Stimulated activated CD4-positive, alpha-beta T cell treated with anti-CD3 and anti-CD28 coated beads, Interleukin-12 subunit alpha, Interleukin-12 subunit beta, amount 100 ng/mL, for 4 hours (primary cell): ENCODE measurements at places on chromosomes 2 and 18.

DNA sequence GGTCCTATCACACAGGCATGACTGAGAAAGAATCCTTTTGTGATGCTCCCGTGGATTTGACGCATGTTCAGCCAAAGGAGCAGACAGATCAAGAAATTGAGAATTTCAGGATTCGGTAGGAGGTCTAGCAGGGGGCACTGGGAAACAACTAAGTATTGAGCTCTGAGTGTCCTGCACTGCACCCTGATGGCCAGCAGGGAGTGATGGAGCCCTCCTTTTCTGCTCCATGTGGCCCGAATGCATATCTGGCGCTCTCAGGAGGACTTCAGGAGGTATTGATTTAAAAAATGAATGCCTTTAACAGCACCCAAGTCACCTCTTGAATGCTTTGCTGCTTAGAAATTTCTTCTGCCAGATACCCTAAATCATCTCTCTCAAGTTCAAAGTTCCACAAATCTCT is 58.0 kb downstream of the ZNF519 start:
- no peak for DNase-seq

DNA sequence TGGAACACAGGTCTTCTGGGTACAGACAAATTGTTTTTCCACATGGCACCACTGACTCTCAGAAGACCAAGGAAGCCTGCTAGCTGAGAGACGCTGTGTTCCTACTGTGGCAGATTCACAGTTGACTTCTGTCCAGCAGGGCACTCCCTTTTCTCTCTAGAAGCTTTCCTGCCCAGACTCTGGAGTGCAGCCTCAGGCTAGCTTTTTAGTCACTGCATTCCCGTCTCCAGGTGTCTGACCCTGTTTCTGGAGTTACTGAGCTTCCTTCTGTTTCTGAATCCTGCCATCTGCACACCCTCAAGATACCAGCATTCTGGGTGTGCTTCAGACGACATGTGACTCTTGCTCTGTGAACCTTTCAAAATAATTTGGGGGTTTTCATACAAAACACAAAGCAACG is 125.1 kb downstream of the TMEM200C start:
- DNase-seq = no peak

- DNase-seq = no peak
Measured at GRCh38 chr2:130346041-130346740, 3.5 kb downstream of the IMP4 start.

GRCh38 chr2:42567364-42567763 is 1.1 kb upstream of the MTA3 start:
- no peak for DNase-seq

DNA sequence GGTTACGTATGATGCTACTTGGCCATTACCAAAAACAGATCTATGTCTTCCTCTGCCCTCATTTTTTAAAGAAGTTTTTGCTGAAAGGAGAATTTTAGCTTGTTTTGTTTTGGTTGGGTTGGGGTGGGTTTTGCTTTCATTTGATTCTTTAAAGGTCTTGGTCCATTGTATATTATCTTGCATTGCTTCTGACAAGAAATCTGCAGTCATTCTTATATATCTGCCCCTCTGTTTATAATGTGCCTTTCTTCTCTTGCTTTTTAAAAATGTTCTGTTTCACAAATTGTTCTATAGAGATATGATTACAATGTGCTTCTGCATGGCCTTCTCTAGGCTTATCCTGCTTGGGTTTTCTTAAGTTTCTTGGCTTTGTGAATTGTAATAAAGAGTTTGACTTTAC is 660.6 kb downstream of the RNF144A start:
- no peak for DNase-seq

DNA sequence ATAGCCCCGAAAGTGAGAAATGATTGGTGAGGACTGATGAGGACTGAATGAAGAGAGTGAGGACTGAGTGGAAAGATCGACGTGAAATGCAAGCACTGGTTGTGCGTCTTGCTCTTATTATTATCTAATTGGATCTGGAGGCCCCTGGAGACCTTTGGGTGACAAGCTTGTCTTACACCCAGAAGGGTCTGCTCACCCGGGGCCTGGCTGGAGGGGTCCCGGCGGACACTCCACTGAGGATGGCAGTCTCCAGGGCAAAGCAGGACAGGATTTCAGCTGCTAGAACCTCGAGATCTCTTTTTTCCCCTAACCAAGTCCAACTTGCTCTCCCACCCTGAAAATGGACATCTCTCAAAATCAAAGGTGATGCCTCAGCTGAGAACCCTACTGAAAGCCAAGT is 160.2 kb downstream of the MYT1L start:
- DNase-seq = no peak

DNA sequence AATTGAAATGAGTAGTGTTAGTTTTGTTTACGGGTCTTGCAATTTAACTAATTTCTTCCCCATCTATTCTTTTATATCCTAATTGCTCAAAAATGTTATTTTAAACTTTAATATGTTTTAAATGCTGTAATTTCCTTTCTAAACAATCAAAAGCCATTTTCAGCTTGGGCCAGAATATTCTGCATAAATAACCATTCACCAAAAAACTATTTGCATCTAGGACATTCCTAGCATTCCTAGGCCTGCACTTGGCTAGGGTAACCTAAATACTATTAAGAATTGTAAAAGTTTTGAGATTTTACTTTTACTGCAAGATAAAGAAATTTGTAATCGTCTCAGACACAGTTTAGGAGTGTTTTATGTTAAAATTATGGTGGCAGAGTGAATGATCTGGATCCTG is 7.8 kb upstream of the ETAA1 start:
- DNase-seq = no peak

DNA sequence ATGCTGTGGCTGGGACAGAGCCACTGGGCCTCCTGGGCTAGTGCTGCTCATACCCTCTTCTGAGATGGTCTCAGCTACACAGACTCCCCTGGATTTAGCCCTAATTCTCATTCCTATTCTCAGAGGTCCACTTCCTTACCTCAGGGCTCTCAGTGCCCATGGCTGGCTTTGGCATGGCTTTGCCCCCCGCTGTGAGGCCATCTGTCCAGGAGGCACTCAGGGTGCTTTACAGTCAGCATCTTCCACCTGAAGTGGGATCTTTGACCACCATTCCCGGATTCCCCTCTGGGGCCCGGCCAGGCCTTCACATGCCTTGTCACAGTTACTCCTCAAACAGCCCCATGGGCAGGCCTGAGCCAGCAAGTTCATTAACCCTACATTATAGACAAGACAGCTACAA is 161.8 kb downstream of the CELF4 start:
- no peak for DNase-seq

- DNase-seq = no peak
Measured at GRCh38 chr2:160397530-160397865, 96.1 kb downstream of the RBMS1 start.

- DNase-seq = no peak
Measured at GRCh38 chr18:58780045-58780444, 84.6 kb upstream of the ZNF532 start.

DNA sequence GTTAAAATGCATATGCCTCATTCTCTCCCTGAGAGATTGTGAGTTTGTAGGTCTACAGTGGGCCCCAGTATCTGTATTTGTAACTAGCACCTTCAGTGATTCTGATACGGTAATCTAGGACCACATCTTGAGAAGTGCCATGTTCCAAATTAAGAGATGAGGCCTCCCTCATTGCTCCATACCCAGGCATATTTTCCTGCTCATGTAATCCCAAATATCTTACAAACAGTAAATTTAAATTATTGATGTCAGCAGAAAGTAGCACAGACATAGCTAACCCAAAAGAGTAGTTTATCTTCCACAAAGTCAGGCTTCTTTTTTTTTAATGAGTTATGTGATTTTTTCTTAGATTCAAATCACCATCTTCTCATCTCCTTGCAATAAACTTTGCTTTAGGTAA is 263.8 kb downstream of the SETBP1 start:
- DNase-seq = no peak

DNA sequence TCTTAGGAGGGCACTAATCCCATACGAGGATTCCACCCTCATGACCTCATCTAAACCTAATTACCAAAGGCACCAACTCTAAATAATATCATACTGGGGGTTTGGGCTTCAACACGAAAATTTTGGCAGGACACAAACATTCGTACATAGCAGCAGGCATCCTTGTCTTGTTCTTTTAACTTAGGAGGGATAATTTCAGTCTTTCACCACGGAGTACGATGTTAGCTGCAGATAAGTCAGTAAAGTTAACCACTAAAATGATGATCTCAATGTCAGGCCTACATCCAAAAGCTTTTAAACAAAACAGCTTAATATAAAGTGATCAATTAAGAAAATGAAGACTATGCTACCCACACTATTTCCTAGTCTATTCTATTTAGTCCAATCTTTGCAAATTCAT is 74.9 kb downstream of the ID2 start:
- DNase-seq = no peak

- DNase-seq = no peak
Measured at GRCh38 chr2:134576478-134576877, 142.3 kb downstream of the TMEM163 start.

- peak; percentile 93 for DNase-seq
Measured at GRCh38 chr2:96507957-96508520, 2.9 kb upstream of the NEURL3 start.

- no peak for DNase-seq
Measured at GRCh38 chr2:148132412-148132811, 111.5 kb downstream of the MBD5 start.

DNA sequence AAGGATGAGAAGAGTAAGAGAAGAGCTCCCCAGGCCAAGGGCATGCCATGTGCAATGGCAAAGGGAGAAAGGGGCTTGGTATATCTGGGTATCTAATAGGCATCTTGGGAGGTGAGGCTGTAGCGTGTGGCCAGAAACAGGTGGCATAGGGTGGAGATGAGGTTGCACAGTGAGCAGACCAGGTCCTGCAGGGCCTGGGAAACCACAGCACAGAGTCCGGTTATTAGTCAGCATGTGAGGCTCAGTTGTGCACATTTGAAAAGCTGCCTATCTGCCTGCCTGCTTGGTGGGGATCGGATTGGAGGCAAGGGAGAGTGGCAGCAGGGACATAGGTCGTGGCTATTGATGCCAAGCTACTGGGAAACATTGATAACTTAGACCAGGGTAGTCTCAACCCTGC is 190.6 kb downstream of the TPGS2 start:
- no peak for DNase-seq

- no peak for DNase-seq
Measured at GRCh38 chr2:100704711-100705110, 115.2 kb upstream of the NPAS2 start.

DNA sequence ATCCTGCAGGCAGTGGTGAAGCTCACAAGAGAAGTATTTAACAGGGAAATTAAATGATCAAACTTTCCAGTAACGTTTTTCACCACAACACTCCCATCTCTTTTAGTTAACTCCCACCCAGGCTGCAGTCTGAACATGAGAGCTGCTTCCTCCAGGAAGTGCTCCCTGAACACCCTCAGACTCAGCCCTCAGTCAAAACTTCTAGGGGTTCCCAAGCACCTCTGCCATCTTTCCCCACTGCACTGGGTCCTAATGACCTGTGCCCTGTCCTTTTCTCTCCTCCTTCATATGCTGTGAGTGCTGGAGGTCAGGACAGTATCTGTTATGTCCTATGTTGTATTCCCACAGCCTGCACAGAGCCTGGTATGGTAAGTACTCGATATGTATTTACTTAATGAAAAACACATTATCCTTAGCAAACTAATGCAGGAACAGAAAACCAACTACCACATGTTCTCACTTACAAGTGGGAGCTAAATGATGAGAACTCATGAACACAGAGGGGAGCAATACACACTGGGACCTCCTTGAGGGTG is 49.2 kb upstream of the ASPRV1 start:
- no peak for DNase-seq

GRCh38 chr2:179487010-179487731 is 222.5 kb upstream of the SESTD1 start:
- no peak for DNase-seq

DNA sequence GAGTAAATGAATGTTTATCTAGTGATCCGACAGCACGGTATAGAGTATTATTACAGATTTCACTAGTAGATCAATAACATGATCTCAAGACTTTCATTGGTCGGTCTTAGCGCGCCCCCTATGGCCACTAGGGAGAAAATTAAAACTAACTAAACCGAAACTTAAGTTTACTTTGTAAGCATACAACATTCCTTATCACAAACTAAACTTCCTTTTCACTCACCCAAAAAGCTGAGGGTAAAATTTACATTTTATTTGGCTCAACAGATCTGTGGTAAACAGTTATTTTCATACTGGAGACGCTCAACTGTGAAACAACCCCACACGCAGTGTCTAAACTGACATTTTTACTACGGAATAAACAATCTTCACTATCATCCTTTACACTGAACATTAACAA is 215.6 kb upstream of the MAP2 start:
- no peak for DNase-seq

DNA sequence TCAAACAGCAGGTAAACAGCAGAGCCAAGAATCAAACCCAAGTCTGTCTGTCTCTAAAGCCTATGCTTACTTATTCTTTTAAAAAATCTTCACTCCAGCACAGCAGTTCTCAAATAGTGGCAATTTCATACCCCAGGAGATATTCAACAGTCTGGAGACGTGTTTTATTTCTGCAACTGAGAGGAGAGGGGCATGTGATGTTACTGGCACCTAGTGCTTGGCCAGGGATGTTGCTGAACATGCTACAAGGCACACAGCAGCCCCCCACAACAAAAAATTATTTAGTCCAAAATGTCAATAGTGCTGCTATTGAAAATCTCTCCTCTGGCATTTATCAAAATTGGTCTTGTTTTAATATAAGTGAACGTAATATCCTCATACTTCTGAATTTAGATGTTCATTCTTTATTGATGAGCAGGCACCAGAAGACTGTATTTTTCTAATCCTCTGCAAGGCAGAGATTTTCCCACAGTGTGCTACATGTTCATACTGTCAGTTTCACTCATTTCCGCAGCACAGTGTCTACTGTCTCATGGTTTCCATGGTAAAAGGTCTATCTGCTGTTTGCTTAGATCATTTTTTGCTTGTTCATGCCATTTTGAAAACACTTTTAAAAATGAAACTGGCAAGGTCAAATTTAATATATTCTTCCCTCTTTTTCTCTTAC is 90.5 kb downstream of the LRATD1 start:
- DNase-seq = no peak

DNA sequence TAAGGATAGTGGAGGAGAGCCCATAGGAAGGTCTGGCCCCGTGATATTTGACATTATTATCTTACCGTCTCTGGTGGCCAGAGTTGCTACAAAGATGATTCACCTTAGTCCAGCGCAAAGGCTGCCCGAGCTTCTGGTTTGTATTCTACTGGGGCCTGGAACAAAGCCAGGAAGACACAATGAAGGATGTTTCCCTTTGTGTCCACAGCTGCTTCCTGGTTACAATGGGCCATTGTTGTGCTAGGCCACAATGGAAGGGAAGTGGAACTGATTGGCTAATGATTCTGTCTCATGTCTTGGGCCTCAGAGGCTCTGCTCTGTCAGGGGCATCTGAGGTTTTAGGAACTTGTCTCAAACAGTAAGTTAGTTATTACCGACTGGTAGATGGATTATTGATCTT is 132.2 kb downstream of the TDRD15 start:
- DNase-seq = no peak

- no peak for DNase-seq
Measured at GRCh38 chr2:221399183-221399582, 172.9 kb downstream of the EPHA4 start.

- no peak for DNase-seq
Measured at GRCh38 chr2:188385857-188386256, 94.2 kb downstream of the GULP1 start.
